Activated naive CD4-positive, alpha-beta T cell treated with anti-CD3 and anti-CD28 coated beads, Interleukin-2, amount 50 U/mL, for 16 hours (primary cell): ENCODE measurements at places on chromosomes 4 and X.

GRCh38 chr4:3682236-3683076, 83.7 kb upstream of the ADRA2C start:
- no peak for DNase-seq

- no peak for DNase-seq
These were observed 37.2 kb upstream of the HSD17B10 start for GRCh38 chrX:53471346-53471745.

- no peak for DNase-seq
These were observed 19.7 kb downstream of the CXCL3 start for GRCh38 chr4:74018771-74019170.

DNA sequence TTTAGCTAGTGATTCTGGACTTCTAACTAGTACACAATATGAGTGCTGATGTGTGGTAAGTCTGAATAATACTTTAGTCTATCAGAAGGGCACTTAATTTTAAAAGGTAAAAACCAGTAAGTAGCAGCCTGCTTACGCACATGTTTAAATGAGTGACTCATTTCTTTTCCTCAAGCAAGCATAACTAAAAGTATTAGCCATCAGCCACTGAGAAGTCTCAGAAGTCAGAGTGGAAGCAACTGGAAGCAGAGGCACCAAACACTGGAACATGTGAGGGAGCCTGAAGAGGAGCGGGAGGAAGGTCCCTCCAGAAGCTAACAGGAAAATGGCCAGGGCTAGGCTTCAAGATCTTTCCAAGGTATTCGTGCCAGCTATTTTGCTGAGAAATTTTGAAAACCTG, 257.7 kb downstream of the RAPGEF2 start:
- no peak for DNase-seq

- no peak for DNase-seq
These were observed 52.8 kb upstream of the RHOH start for GRCh38 chr4:40143926-40144508.

DNA sequence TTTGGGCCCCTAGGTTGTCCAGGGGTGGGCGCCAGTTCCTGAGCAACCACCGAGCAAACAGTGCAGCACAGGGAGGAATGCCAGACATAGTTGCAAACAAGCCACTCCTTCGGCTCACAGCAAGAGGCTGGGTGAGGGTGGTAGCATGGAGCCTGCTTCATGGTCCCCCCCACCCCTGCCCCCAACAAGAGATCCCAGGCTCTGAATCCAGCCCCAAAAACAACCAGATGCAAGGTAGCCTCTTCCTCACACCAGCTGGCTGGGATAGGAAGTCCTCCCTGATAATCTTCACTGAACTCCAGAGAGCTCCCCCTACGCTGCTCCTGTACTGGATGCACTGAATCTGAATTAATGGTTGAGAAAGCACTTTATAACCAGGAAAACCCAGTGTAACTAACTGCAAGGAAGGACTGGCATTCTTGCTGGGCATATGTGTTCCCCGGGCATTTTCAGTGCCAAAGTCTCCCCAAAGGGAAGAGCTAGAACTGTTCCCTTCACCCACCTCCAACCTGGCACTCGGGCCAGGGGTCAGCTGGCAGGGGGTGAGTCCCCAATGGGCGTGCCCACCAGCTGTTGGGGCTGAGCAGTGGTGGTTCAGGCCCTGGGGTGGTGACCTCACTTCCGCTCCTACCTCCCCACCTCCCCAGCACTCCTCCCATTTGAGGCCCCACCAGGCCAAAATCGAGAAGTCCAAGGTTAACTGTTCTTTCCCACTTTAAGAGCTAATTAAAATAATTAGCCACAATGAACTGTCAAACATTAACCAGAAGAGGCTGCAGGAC, 1.5 kb downstream of the ELF4 start:
- peak; percentile 15 for DNase-seq

DNA sequence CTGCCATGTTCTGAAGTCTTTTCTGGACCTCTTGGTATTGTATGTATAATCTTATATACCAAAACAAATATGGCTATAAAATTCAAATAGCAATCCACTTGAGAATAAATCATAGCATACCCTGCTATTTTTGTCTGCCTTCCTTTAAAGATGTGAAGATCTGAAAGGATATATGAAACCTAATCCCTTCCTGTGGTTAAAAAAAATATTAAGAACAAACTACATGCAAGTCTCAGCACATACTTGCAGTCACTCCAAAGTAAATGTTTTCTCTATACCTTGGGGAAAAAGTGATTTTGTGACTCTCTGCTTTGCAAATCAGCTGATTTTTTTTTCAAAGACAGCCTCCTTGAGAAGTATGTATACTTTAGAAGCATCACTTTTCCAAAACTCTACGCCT, 322.9 kb downstream of the ANKRD50 start:
- DNase-seq: no peak

DNA sequence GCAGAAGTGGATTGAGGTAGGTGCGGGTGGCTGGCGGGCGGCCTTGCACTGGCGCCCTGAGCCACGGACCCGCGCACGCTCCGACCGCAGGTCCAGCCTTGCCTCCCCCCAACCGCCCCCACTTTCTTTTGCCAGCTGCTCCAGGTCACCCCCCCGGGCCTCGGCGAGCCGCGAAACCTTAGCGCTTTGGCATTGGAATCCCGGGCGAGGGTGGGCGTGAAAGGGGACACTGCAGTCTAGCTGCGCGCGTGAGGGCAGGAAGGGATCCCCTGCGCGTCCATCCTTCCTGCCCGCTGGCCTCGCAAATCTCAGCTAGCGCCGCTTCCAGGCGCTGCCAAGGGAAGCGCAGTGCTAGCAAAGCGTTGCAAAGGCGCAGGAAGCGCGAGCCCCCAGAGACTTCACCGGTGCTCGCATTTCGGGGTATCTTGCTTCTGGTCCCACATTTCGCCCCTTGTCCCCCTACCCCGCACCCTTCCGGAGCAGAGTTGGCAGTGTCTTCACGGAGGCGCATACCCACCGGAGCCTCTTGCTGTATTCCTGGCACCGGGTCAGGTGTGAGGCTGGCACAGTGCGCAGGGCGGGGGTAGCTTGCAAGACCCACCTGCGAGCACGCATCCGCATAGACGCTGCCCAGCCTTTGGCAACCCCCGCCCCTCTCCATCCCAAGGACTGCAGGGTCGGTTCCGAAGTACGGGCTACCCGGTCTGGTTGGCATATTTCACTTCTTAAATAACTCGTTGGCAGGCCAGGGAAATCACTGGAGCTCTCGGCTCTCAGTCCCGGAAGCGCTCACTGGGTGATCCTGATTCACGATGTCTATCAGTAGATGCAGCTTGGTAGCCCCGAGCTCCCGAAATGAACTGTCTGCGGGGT, 104.4 kb downstream of the UCHL1 start:
- DNase-seq: no peak

DNA sequence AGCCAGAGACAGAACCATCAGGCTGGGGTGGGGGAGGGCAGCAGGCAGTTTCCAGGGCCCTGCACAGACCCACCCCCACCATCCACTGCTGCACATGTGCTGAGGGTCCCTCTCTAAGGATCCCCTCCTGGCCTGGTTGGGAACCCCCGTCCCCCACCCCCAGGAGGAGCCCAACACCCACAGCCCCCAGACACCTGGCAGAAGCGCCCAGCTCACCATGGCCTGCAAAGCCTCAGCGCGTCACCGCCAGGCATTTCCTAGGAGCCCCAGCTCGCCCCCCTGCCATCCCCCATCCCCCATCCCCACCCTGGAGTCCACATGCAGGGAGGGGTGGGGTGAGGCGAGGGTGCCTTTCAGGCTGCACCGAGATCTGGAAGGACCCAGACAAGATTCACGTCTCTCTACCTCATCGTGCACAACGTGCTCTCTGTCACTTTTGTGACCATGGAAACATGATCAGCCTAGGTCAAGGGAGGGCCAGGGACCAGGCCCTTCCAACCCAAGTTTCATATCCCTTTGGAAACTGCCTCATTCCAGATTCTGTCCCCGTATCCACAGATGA, 9.3 kb downstream of the MXD4 start:
- DNase-seq: no peak

DNA sequence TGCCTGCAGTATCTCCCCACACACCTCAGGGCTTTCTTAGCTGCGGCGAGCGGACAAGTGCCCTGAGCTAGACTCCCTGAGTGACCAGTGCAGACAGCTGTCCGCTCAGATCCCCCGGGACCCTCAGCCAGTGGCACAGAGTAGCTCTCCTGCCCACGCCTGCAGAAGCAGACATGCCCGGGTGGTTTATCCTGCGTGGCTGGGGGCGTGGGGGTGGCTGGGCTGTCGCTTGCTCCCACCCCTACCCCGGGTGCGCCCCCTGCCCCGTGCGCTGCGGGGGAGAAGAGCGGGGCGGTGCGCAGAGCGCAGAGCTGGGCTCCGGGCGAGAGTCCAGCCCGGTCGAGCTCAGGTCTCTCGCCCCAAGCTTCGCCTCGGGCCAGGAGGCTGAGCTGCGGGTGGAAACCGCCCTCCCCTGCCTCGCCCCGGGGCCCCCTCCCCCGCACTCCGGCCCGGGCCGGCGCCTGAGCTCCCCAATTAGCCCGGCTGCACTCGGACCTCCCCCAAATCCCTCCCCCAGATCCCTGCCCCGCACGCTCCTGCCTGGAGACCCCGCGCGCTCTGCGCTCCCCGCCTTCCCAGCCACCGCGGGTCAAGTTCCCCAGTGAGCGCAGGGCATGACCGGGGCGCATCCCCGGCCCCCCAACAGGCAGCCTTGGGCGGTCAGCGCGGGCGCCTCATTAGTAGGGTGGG, 11.7 kb upstream of the SHOX start:
- DNase-seq: no peak

GRCh38 chrX:12309040-12309743, 170.9 kb downstream of the FRMPD4 start:
- DNase-seq: no peak

GRCh38 chr4:185237175-185237574, 27.8 kb downstream of the SNX25 start:
- DNase-seq: no peak

GRCh38 chr4:38958453-38959190, 73.6 kb downstream of the TMEM156 start:
- DNase-seq: no peak

DNA sequence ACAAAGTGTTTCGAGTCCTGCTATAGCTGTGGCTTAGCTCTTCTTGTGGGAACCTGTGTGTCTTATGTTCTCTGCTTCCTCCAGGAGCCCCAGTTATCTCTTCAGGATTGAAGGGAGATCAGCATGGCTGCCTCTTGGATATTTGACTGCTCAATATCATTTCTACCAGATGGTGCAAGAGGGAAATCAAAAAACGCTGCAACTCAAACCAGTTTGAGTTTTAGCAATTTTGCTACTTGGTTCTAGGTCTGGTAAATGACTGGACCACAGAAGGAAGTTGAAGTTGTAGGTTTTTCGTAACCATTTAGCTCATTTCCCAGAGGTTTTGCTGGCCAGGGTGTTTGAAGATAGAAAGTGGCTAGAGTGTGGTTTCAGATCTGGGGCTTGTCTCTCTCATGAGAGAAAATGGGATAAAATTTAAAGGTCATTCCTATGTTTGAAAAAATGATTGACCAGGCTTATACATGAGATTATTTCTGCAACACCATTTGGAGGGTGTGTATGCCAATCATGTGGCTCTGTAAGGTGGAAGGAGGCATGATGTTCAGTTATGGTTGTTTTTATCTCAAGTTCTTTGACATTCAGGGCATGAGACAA, 210.4 kb downstream of the SPRY1 start:
- no peak for DNase-seq

DNA sequence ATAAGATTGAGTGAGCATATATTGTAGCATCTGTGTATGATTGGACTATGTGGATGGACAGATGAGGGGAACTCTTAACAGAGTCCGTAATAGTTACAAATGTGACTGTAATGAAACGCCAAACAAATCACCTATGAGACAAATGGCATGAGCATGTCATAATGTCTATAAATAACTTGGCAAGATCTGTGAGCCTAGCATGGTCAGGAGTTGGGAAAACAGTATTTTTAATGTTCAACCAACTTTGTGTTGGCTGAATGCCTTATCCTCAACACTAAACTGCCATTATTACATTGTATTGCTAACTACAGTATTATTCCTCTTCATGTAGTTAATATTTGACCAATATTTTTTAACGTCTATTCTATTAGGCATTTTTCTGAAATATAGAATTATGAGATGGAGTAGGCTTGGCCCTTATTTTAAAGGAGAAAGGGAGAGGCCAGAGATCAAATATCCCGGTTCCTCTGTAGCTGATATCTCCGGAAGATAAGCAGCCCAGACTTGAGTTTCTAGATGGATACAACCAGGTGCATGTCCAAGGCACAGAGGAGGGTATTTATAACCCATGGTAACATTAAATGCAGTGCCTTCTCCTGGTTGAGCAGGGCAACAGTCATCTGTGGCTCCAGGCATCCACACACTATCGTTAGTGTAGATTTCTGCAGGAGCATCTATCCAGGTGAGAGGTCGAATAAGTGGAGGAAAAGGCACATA, 32.7 kb downstream of the PF4 start:
- DNase-seq: no peak

- DNase-seq: no peak
These were observed 103.6 kb downstream of the RTL3 start for GRCh38 chrX:78555401-78555980.

DNA sequence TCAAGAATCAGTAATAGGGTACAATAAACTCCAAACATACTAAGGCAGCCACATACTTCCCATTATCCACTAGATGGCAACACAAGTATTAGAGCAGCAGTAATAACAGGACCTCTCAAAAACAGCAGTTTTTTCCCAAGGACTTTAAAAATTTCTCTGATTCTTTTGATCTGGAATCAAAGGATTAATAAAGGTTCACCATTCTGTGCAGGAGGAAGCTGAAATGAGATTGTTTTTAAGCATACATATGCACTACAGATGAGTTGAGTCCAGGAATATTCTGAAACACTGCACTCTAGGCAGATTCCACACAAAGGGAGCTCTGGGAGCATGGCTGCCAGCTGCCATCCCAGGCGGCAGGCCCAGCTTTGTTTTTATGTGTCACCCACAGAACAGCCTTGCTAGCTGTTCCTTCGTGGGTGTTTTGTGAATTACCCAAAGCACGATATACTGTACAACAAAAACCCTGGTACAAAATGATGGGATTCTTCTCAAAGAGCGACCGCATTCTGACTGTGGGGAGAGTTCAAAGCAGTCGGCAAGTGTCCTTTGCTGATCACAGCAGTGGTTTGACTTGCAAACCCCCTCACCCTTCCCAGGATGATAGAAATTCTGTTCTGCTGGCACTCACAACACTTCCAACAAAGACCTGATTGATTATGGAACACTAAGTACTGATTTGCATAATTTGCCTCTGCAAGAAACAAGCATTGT, 61.0 kb downstream of the STX18 start:
- no peak for DNase-seq

DNA sequence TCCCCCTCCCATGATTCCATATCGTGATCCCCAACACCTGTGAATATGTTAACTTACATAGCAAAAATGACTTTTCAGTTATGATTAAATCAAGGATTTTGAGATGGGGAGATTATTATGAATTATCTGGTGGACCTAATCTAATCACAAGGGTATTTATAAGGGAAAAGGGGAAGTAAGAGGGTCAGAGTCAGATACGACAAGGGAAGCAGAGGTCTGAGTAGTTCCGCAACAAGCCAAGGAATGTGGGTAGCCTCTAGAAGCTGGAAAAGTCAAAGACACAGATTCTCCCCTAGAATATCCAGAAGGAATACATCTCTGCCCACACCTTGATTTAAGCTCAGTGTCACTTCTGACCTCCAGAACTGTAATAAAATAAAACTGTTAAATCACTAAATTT, 1.0 kb upstream of the IL13RA1 start:
- no peak for DNase-seq

- DNase-seq: no peak
These were observed 298.1 kb upstream of the SLC7A11 start for GRCh38 chr4:138540056-138540800.
